Central memory CD8-positive, alpha-beta T cell (primary cell): ENCODE measurements at places on chromosomes 6 and 20.

GRCh38 chr6:113423956-113424355 lies 433.2 kb upstream of the MARCKS start:
- DNase-seq: no peak

DNA sequence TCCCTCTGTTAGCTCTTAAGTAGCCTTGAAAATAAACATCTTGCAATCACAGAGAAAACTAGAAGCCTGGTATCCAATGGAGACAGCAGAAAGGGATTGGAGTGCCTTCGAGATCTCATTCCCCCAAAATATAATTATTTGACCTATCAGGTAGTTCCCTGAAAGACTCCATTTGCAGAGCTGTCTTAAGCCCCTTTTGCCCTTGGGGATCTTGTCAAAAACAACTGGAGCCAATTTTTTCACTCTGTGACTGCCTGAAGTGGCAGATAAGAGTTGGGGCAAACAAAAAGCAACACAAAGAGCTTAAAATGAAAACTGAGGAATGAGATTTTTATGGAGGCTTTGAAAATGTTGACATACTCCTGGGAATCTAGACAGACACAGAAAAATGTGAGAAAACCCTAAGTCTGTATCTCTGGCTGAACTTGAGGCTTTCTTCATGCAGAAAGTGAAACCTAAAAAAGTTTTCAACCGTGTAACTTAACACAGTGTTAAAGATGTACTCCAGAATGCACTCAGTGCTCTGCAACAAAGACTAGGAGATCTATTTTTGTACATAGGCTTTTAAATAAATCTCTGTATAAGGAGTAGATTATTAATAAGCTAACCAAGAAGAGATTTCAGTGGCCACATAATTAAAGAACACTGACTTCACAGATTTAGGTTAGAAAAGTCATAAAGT lies 971.1 kb upstream of the MAN1A1 start:
- DNase-seq: no peak

- no peak for DNase-seq
These were observed 5.3 kb downstream of the NRN1 start for GRCh38 chr6:6001443-6001842.

GRCh38 chr20:48541581-48542071 lies 286.2 kb downstream of the PREX1 start:
- DNase-seq: no peak

GRCh38 chr6:157213907-157214565 lies 109.3 kb downstream of the TMEM242 start:
- no peak for DNase-seq

GRCh38 chr6:109961611-109962041 lies 16.5 kb upstream of the GPR6 start:
- DNase-seq: no peak

DNA sequence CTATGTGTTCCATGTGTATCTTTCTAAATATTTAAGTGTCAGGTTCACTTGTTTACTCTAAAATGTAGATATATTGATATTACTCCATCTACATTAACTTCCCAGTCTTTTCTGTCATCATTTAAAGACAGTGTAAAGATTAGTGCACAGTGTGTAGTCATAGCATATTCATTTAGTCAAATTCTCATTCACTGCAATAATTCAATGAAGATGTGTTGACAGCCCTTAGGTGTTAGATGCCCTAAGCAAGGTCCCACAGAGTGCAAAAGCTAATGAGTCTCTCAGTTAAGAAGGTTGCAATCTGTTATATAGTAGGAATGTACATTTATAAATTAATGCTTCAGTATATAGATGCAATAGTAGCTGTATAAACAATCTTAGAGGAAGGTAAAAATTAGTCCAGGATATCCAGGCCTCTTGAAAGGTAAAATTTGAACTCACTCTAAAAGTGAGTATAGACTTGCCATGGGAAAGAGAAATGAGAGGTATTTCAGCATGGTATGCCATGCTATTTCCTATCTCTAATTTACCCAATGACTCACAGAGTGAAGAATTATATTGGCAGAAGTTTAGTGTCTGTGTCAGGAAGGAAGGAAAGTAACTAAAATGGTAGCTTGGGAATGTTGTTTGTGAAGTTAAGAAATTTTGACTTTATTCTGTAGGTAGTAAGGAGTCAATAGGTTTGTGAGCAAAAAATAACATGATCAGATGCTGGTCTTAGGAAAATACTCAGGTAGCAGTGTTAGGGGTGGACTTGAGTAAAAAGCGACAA lies 969.9 kb upstream of the CITED2 start:
- no peak for DNase-seq

GRCh38 chr20:23710771-23711170 lies 21.9 kb upstream of the CST4 start:
- no peak for DNase-seq

GRCh38 chr6:32947552-32948465 lies 5.1 kb downstream of the HLA-DMA start:
- DNase-seq: no peak

DNA sequence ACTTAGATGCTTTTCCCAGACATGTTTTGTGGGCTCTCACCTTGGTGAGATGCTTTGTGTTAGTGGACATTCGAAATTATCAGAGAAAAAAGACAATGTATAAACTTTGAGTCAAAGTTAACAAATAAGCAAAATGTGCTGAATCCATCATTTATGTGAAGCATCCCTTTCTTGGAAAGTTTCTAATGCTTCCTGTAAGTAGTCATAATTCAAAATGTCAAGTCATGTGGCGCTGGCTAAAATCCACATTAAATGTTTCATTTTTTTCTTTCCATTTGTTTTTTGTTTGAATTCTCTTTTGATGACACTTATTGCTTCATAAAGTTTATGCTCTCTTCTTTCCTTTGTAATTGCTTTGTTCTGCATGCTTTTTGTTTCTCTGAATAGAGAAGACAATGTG lies 107.2 kb upstream of the CENPW start:
- no peak for DNase-seq

GRCh38 chr6:47853766-47854165 lies 71.9 kb downstream of the OPN5 start:
- DNase-seq: no peak

DNA sequence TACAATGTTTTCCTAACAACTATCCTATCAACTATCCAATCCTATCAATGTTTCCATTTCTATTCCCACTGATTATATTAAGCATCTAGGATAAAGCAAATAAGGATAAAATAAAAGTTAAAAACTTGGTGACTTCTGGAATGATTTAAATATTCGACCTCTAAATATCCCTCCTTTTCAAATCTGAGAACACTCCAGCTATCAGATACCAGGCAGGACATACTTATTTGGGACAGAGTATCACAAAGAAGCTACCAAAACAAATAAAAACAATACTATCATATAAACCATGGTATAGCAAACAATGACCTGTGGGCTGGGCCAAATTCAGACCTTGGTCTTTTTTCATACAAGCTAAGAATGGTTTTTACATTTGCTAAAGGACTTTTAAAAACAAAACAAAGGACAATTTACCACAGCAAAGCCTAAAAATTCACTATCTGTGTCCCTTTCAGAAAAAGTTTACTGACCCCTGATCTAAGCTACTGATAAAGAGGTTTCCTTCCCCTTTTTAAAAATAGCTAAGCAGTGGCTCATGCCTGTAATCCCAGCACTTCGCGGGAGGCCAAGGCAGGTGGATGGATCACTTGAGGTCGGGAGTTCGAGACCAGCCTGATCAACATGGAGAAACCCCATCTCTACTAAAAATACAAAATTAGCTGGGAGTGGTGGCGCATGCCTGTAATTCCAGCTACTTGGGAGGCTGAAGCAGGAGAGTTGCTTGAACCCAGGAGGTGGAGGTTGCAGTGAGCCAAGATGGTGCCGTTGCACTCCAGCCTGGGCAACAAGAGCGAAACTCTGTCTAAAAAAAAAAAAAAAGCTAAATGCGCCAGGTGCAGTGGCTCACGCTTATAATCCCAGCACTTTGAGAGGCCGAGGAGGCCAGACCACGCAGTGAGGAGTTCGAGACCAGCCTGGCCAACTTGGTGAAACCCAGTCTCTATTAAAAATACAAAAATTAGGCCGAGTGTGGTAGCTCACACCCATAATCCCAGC lies 6.0 kb downstream of the NUP153 start:
- DNase-seq: no peak

- no peak for DNase-seq
These were observed 492 bp upstream of the TBC1D7 start for GRCh38 chr6:13328875-13329183.

- DNase-seq: no peak
These were observed 2.6 kb downstream of the COL19A1 start for GRCh38 chr6:69868961-69869360.

DNA sequence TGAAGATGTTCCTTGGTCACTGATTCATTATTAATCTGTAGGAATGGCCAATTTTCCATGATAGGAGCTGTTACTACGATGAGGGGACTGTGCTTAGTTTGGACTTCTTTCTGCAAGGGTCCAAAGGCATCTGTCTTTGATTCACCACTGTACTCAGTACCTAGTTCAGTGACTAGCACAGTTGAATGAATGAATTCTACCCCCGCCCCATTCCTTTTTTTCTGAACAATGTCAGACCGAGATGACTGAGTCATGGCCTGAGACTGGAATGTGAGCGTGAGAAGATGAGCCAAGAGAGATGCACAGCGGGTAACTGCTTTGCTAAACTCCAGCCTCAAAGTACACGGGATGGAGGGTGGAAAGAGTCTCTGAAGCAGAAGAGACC lies 419 bp upstream of the SNHG17 start:
- DNase-seq: no peak

- no peak for DNase-seq
These were observed 195.1 kb downstream of the PRKN start for GRCh38 chr6:162532283-162533008.

- DNase-seq: no peak
These were observed 232.8 kb downstream of the RNGTT start for GRCh38 chr6:88730611-88731011.

DNA sequence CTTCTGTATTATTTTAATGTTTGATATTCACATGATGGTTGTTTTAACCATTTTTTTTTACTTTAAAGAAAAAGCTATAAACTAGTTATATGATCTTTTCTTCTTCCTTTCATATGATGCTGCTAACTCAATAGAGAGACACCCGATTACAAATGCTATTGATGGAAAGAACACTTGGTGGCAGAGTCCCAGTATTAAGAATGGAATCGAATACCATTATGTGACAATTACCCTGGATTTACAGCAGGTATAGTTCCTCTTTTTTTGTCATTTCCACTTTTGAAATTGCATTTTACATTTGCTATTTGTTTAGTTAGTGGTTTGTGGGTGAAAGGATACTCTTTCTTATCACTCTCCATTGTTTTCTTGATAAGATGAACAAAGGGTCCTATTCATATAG lies 176.7 kb downstream of the LAMA2 start:
- DNase-seq: no peak

GRCh38 chr6:138981416-138981815 lies 6.6 kb downstream of the REPS1 start:
- DNase-seq: no peak

- DNase-seq: no peak
These were observed 59.8 kb upstream of the FAM83D start for GRCh38 chr20:38866265-38867061.

DNA sequence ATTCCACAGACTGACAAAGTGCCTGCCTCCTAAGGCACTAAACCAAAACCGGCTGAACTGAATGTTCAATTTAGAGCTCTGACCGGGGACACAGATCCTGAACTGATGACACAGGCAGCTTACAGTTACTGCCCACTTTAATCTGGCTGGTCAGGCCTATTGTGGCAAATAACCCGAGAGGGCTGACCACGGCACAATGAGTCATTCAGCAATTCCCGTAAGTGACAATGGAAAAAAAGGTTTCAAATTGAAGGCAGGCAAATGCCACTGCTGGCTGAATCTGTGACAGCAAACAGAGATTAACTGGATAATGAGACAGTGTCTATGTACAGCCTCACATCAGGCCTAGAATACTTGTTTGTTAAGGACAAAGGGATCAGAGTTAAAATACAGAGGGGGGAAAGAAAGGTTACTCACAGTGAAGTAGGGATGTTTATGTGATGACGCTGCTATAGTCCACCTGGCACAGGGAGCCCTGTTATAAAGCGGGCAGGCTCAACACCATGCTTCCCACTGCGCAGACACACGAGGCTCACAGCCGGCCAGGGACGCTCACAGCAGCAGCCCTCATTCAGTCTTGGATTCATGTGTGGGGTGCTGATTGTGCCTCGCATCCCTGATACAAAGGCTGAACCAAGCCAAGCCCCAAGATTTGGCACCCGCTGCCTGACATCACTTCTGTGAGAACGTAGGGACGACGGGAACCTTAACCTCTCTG lies 54.4 kb downstream of the RTN4IP1 start:
- no peak for DNase-seq

DNA sequence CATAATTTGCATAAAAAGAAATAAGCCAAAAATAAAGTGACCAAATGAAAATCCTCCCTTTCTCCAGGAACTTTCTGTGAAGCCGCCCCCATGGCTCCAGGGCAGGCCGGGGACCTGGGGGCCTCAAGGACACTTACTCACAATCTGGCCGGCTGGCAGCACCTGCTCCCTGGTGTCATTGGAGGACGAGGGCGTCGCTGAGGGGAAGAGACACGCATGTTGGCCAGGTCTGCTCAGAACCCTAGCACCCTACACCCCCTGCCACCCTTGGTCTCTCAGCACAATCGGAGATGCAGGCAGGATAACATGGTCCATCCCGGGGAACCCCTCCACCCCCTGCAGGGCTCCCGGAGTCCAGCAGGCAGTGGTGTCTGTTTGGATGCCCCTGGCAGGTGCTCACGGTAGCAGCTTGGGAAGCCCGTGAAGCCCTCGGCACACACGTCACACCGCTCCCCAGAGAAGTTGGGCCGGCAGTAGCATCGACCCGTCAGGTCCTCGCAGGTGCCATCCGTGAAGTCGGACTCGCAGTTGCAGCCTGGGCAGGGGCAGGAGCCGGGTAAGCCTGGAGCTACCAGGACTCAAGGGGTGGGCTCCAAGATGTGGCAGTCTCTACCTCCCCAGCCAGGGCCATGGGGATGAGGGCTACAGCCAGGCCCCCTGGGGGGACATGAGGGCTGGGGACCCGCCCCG lies 21.3 kb downstream of the LAMA5 start:
- no peak for DNase-seq

- DNase-seq: no peak
These were observed 139.8 kb upstream of the HMGN3 start for GRCh38 chr6:79374308-79374707.

DNA sequence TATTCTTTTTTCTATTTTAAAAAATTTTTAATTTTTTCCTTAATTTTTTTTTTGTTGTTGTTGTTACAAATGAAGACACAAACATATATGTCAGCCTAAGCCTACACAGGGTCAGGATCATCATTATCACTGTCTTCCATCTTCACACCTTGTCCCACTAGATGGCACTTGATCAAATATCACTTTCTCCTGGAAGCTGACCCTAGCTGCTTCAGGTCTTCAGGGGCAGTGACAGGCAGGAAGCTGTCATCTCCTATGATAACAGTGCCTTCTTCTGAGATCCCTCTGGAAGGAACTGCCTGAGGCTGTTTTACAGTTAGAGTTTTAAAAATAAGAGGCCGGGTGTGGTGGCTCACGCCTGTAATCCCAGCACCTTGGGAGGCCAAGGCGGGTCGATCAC lies 70.2 kb upstream of the EEF1E1 start:
- DNase-seq: no peak

- no peak for DNase-seq
These were observed 183.0 kb upstream of the TAB2 start for GRCh38 chr6:149134511-149134933.

- no peak for DNase-seq
These were observed 448.7 kb upstream of the JARID2 start for GRCh38 chr6:14796974-14797762.

- DNase-seq: no peak
These were observed 138.2 kb upstream of the PLCB4 start for GRCh38 chr20:8930726-8931125.
